ENCODE measurements at places on chromosomes 1 and 21.

GRCh38 chr1:38763121-38763520 is 96.5 kb downstream of the RRAGC start:
- no peak for DNase-seq

DNA sequence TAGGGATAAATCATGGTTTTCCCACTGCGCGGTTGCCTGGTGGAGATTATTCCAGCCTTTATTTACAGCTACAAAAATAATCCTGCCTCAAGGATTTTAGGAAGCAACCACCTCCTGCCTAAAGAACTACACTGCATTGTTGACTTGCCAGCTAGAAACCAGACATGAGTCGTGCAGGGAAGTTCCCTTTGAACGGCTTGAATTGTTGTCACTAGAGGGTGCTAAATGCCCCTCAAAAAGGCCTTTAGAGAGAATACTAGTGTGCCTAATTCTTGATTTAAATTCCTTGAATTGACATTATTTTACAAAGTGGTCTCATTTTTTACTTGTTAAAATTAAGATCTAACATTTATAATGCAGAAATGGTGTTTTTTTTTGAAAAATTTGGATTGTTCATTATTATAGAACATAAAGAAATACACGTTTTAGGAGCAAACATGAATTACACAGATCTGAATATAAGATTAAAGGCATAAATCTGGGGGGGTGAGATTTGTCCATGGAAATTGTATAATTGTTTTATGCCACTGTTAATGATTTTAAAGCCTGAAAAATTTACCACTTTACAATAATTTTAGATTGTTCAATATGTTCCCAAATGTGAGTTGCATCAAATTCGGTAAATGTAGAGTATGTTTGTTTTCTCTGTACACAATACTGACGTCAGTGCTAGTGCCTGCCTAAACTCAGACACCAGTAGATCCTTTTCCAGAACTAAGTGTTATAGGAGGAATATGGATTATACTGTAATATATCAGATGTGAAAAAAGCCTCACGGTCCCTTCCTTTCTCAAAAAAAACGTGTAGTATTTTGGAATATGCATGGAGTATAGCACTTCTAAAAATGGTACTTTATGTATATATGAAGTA is 7.6 kb upstream of the ERG start:
- DNase-seq, result peak; percentile 80

- peak; percentile 84 for DNase-seq
These were observed 71.2 kb upstream of the NBPF3 start for GRCh38 chr1:21368515-21369289.

DNA sequence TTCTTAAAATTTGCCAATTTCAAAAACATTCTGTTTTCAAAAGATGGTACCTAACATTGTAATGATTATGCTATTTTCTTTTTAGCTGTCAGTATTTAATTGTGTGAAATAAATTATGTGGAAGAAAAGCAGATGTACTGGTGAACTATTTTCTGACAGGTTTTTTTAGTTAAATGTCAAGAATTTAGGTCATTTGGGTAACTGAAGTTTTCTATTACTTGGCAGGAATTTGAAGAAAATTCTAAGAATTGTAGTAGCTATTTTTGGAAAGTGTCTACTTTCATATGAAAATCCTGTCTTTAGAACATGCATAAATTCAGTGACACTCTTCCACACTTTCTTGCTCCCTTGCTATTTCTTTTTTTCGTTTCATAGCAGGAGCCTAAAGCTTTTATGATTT is 28.5 kb upstream of the PTPRC start:
- DNase-seq, result no peak

GRCh38 chr1:22862752-22863151 is 109.9 kb downstream of the LACTBL1 start:
- no peak for DNase-seq

GRCh38 chr1:79497193-79497773 is 490.8 kb upstream of the ADGRL4 start:
- DNase-seq, result no peak

- DNase-seq, result peak; percentile 77
These were observed at the start of gene KLHL17 for GRCh38 chr1:960363-961131. KLHL17 (plus strand) TSS chr1:960584; CDS start chr1:960694, 110 bp downstream.

Measured in suppressor macrophage treated with lipopolysaccharide for 1 hour (primary cell).